ENCODE measurements at places on chromosomes 12 and 14.

DNA sequence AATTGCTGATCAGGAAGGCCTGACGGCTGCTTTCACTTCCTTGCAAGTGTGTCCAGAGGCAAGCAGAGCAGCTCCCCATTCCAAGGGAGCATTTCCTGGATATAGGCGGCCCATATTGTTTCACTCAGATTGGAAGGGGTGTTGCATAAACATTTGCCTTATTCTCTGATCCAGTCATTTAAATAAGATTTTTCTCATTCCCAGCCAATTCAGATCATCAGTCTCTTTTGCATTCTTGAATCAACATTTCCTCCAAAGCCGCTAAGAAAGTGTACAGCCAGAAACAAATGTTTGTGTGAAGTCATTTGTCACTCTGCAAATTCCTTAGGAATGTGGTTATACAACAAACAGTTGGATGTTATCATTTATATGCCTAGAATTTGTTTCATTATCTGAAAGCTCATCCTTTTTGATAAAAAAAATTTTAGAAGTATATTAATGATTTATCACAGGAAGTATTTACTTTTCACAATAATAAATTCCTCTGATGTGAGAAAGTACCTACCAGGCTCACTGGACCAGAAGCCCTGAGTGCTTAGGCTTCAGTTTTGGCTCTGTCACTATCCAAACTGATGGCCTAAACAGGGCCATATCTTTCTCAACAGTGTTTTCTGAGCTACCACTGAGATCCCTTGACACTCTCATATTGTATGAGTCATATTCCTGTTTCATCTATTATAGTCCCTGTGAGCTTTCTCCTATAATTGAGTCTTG is 379.6 kb downstream of the CCDC91 start:
- DNase-seq, result no peak

GRCh38 chr12:57129889-57130288 is 1.6 kb downstream of the LRP1 start:
- DNase-seq, result no peak

- DNase-seq, result no peak
These were observed 909.6 kb downstream of the VRK1 start for GRCh38 chr14:97706819-97707218.

DNA sequence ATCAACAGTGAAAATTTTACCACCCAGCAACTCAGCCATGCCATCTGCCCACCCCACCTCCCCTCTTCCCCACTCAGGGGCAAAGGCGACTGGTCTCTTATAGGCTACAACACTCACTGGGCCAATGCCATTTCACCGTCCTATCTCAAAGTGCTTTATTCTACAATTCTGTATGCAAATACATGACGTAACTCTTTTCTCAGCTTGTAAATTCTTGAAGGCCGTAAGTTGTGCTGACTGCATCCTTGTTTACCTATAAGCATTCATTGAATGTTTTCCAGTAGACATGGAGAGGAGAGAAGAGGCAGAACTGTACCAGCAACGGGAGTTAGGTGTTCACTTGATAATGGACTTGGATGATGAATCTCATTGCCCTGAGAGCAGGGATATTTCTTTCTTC is 15.6 kb downstream of the BCL2L14 start:
- DNase-seq, result no peak

DNA sequence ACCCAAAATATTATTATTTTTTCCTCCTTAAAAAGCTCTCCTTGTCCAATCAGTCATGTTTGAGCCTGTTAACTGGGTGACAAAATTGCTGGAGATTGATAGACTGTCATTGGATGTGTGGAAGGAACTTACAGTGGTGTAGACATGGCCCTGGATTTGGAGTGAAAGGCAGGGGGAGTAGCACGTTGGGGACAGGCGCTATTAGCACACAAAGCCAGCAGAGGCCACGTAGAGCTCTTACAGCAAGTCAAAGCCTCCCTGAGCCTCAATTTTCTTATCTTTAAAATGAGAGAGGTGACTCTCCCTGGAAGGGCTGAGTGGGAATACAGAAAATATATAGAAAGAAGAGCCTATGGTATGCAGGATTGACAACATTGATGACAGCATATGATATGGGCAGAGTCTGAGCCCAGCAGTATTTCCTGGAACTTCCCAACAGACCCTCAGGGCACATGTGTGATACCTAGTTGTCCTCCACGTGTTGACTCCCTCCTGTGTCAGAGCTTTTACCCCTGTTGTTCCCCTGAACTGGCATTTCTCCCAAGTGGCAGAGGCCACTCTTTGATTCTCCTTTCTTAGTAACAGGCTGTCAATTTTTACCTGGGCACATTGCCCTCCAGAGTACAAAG is 504.9 kb downstream of the VRK1 start:
- DNase-seq, result no peak

DNA sequence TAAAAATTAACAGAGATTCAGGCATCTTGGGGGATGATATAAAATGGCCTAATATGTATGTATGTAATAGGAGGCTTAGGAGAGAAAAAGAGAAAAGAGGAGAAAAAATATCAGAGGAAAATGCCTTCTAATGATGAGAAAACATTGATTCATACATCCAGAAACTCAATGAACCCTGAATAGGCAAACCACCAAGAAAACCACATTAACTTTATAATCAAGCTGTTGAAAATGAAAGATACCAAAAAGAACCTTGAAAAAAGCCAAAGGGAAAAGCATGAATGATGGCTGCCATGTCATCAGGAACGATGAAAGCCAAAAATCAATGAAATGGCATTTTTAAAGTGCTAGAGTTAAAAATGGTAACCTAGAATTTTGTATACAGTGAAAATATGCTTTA is 180.2 kb downstream of the EPS8 start:
- no peak for DNase-seq

GRCh38 chr12:10697156-10697555 is 23.3 kb upstream of the STYK1 start:
- DNase-seq, result no peak

GRCh38 chr12:42240131-42240750 is 2.2 kb upstream of the YAF2 start:
- no peak for DNase-seq
